ENCODE measurements at places on chromosomes 12 and 14.

DNA sequence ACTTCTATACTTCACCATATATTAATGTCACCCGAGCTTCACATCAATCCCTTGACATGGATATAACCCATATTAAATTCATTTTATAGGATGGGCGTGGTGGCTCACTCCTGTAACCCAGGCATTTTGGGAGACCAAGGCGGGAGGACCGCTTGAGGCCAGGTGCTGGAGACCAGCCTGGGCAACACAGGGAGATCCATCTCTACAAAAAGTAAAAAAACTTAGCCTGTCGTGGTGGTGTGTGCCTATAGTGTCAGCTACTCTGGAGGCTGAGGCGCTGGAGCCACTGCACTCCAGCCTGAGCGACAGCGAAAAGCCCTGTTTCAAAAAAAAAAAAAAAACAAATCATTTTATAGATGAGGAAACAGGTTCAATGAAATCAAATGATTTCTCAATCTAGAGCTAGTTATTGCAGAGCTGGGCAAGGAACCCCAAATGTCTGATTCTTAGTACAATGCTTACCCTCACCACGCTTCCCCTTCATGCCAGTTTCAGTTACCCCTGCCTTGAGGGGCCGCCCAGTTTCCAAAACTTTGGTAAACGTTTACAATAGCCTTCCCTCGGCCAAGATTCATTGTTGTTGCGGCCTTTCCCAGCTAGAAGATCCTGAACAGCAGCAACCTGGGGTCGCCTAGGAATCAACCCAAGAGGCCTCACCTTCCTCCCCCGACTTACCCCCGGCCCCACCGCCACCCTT lies 751 bp downstream of the PSMB5 start:
- no peak for DNase-seq

- DNase-seq, result no peak
Observed at GRCh38 chr12:6858799-6859198, 6.8 kb downstream of the USP5 start.

DNA sequence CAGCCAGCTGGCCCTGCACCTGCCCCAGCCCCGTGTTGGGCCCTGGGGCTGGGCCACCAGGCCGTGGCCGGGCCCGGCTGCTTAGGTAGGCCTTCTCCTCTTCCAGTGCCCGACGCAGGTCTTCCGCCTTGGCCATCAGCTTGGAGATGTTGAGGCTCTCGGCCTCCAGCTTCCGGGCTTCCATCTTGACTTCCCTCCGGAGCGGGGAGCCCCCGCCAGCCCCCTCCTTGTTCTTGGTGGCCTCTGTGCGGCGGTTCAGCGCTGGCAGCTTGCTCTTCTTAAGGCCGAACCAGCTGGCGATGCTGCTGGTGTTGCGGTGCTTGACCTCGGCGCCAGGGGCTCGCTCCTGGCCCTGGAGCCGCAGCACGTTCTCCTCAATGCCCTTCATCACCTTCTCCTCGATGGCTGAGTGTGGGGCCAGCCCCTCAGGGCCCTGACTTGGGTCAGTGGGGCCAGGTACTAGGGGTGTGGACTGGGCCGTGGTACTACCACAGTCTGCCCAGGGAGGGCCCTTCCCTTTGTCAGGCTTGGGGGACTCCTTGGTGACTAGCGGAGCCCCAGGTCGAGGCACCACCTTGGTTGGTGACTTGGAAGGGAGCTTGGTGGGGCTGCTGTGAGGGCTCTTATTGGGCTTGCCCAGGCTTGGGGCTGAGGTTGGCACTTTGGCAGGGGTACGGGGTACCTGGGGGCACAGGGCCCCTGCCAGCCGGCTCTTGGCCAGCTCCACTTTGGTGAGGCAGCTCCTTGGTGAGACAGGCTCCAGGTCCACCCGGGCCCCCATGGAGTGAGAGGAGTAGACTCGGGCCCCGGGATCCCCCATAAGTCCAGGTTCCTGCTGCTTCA lies 33.2 kb downstream of the NCKAP5L start:
- no peak for DNase-seq

DNA sequence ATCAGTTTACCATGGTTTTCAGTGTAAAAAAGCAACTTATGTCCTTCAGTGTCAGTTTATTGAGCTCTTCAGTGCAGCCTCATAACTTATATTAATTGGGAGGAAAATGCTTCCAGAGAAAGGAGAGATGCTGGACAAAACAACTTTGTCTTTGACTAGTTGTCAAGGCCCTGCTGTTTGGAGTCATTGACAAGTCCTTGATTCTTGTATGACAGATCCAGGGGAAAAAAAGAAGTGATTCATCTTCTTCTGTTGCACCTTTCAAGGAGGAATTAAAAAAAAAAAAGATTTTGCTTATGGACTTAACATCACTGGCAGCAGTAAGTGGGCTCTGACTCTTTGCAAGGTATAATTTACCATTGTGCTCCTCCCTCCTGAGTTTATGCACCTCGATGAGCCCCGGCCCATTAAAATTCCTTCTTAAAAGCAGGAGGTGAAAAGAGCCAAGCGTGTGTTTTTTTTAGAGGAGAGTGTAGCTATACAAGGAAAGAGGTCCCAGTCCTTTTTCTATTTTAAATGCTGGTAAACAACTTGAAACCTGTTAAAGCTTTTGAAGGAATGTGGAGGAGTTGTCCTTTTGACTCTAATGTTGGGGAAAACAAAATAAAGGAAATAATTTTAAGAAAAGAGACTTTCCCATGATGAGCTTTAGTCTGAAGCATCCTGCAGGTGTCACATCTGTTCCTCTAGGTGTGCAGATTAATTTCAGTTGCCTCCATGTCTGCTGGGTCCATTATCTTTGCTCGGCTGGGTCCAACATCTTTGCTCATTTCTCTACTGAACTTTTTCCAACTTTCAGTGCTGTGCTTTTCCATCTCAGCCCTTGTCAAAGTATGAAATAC lies 431.6 kb downstream of the RAD51B start:
- DNase-seq, result no peak

DNA sequence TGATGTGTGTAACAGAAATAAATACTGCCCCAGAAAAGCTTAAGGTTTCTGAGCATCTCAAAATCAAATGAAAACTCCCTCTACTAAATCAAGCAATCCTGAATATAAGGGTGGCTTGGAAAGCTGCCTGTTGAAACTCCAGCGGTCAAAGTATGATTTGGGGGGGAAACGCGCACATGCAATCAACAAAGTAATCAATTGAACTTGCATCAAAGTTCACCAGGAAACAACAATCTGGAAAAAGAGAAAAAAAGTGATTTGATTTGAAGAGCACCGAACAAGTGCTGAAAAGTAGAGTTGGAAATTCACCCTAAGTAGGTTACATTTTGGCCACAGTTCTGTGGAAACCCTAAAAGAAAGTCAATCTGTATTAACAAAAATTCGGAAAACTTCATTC lies 700 bp downstream of the CNIH1 start:
- no peak for DNase-seq
